Muscle of back (tissue), 13 donors: ENCODE measurements at places on chromosomes 1 and 21.

- DNase-seq = no peak
Observed at GRCh38 chr1:187942986-187943385, 1114.2 kb downstream of the PLA2G4A start.

GRCh38 chr1:30684881-30685795 is 38.2 kb downstream of the MATN1 start:
- DNase-seq = no peak

DNA sequence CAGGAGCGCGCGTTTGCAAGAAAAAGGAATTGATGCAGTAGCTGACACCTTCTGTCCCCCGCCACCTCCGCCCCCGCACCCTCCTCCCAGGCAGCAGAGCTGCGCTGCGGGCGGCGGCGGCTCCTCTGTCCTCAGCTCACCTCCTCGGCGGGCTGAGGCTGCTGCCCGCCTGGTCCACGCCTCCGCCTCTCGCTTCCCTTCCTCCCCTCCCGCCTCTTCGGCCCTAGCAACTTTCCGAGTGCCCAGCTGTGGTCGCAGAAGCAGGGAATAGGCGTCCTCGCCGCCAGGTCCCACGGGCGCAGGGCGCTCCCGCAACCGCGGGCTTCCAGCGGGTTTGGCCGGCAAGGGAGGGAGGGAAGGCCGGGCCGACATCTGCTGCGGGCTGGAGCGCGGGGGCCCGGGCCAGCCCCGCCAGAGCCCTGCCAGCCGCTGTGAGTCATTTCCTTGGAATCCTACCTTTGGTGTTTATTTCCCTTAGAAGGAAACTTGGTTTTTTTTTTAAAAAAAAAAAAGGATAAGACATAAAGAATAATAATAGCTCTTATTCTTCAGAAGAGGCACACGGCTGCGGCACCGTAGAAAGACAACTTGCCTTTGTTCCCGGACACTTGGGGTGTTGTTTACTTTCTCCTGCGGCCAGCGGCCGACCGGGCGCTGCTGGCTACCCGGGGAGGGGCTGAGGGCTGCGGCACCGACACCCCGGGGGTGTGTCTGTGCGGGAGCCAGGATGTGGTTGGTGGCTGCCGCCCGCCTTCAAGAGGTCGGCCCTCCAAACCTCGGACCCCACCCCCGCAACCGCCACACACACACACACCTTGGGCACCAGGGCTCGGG is 1.1 kb downstream of the SERTAD4 start:
- DNase-seq = no peak

GRCh38 chr1:61748566-61748965 is 6.3 kb downstream of the PATJ start:
- no peak for DNase-seq

GRCh38 chr1:51444096-51444495 is 75.0 kb downstream of the EPS15 start:
- no peak for DNase-seq

DNA sequence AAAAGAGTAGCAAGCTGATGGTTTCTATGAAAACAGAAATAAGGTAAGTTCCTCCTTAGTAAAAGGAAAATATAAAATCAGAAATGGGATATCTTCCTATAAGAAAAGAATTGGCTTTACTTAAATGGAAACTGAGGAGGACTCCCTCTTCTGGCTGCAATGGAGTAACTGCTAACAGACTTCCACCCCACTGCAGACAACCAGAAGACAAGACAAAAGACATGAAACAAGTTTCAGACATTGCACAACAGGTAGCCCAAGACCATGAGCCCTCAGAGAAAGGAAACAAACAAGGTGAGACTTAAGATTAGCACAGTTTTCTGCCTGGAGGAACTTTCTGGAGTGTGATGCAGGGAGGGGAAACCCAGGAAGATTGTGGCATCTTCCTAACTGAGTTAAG is 17.0 kb upstream of the OLFML2B start:
- no peak for DNase-seq

DNA sequence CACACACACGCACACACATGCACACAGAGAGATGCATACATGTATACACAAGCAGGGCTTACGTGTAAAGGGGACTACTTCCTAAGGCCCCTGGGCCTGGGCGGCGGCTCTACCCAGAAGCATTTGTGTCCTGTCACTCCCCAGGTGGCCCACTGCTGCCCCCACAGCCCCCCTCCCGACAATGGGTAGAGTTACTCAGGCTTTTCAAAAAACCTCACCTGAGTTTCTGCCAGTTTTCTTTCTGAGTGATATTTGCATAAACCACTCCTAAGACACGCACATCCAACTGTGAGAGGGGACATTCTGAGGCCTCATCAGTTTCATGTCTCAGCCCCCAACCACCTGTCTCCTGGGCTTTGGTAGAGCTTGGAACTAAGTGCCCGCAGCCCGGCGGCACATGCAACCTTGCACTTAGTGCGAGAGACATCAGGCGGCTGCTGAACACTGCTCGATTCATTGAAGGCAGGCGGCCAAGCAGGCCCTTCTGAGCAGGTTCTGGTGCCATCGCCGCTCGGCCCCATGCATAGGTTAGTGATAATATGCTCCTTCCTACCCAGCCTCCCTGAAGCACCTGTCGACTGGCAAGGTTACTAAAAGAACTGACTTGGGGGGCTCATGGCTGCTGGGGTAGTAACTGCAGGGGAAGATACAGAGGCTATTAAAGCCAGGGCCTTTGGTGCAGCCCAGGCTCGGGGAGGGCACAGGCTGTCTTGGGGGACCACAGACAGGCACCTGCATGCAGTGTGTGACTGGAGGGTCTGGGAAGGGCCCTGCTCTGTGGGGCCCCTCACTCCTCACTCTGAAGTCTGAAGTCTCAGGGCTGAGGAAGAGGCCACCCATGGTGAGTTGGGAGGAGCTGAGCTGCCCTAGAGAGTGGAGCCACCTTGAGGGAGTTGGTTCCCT is 364.2 kb upstream of the VAMP3 start:
- no peak for DNase-seq

- DNase-seq = no peak
Observed at GRCh38 chr1:84370831-84371394, 27.4 kb upstream of the DNASE2B start.

- no peak for DNase-seq
Observed at GRCh38 chr1:110235181-110235833, 25.2 kb downstream of the KCNC4 start.

GRCh38 chr1:229210844-229211243 is 60.1 kb upstream of the RAB4A start:
- no peak for DNase-seq

DNA sequence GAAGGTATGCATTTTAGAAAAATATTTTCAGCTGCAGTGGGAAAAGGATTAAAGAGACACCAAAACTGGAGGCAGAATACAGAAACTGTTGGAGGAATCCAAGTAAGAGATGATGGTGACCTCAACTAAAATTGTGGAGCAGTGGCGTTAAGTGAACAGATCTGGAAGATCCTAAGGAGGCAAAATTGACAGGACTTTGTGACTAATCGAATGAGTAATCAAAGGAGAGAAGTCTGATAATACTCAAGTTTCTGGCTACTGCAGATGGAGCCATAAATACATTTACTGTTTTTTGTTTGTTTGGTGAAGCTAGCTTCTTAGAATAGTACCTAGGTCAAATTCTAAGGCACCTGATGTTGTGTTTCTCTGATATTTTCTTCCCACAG is 3.1 kb downstream of the CTBS start:
- DNase-seq = no peak

DNA sequence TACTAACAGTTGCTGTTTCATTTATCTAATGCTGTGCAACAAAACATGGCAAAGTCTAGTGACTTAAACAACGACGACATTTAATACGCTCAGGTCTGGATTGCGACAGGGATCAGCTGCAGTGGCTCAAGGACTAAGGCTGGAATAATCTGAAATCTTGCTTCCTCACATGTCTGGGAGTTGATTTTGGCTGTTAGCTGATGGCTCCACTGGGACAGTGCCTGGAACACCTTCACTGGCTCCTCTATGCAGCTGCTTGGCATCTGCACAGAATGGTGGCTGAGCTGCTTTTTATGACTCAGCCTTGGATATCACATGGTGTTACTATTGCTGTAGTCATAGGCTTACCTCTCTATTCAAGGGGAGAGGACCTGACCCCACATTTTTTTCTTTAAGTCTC is 24.0 kb upstream of the BTG3 start:
- DNase-seq = peak; percentile 20

GRCh38 chr1:15154480-15155036 is 1.0 kb downstream of the TMEM51 start:
- DNase-seq = no peak

GRCh38 chr1:155976062-155976912 is 2.1 kb downstream of the ARHGEF2 start:
- DNase-seq = peak; percentile 81

- DNase-seq = no peak
Observed at GRCh38 chr1:207181847-207182246, 77.8 kb downstream of the C4BPA start.

- DNase-seq = no peak
Observed at GRCh38 chr1:41344708-41345159, 16.5 kb upstream of the FOXO6 start.

DNA sequence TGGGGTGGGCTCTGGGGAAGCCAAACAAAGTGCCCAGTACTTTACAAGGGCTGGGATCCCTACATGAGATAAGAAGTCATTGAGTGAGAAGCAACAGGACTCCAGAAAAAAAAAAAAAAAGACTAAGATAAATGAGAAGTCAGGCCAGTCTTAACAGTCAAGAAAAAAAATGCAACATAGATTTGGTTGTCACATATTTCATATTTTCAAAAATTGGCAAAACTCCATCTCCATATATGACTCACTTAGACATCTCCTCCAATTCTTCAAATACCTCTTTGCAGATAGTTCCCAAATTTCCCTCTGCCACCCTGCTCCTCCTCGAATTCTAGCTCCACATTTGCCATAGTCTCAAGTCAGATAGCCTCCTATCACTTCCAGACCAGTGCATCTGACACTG is 20.9 kb upstream of the SIPA1L2 start:
- no peak for DNase-seq

DNA sequence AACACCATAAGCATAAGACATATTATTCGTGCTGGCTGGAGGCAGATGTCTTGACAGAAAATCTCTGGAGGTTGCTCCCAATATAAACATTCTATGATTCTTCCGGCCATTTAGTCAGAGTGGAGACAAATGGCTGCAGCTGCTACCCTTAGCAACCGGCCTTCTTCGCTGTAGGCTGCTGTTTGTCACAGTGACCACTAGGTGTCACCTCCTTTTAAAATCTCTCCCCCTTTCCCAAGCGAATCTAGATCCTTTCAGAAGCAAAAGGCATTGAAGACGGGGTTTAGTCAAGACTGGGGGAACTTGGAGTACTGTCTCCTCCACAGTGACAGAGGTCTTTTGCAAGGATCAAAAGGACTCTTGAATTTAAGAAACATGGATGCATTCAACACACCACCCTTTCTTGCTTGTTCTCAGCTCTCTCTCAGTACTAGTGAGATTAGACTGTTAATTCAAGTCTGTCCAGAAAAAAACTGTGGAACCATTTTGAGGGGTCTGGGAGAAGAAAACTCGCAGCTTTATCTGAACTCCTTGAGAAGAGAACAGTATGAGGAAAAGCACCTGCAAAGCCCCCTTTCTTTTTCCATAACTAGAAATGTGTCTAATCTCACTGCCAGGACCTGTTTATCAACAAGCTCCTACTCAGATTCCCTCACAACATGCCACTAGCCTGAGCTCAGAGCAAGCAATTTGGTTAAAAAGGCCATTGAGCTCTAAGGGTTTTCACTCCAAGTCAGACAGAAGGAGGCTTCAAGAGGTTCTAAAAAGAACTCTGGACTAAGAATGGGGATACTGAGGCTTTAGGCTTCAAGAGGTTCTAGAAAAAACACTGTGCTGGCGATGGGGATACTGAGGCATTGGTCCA is 408.3 kb upstream of the PLXNA2 start:
- peak; percentile 85 for DNase-seq

GRCh38 chr1:219537223-219537631 is 75.7 kb downstream of the ZC3H11B start:
- no peak for DNase-seq

DNA sequence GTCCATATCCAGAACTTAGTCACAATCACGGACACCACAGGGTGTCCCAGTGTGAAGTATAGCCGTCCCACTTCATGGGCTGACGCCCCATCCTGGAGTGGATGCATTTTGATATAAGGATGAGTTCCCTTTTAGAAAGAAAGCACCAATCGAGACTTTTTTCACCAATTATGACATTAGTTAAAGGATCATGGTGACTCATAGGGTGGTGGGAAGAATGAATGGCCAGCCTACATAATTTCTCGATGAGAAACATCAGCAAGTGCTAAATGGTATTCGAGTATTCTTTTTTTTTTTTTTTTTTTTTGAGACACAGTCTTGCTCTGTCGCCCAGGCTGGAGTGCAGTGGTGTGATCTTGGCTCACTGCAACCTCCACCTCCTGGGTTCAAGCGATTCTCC is 38.5 kb upstream of the USP1 start:
- DNase-seq = no peak

GRCh38 chr1:86522240-86522639 is 24.6 kb upstream of the CLCA4 start:
- no peak for DNase-seq

DNA sequence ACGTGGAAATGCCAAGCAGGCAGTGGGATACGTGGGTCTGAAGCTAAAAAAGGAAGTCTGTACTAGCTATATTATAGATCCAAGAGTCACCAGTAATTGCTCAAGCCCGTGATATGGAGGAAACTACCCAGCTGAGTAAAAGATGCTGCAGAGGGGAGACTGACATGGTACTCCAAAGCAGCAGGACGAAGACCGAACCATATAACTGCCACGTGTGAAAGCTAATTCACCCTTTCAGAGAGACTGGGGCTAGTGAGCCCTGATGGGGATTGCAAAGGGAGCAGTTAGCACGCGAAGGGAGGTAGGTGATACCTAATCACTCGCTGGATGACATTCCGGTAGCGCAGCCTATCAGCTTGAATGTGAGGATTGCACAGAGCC is 316 bp downstream of the AP4B1 start:
- DNase-seq = no peak

- no peak for DNase-seq
Observed at GRCh38 chr1:95876276-95876675, 642.3 kb downstream of the RWDD3 start.

DNA sequence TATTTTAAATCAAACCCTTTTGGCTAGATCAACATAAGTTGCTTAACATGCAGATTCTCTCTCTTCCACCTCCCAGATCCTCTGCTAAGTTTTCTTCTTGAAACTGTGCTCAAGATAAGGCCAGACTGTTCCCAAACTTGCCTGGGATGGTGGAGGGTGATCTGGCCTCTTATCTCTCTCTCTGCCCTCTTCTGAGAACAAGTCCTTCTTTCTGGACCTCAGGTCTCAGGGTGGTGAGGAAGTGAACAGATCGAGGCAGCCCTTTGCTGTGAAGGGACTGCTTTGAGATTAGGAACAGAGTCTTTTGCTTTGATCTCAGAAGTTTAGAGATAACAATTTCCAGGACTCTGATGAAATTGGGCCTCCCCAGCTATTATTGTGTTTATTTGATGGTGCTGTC is 70.7 kb downstream of the HUNK start:
- no peak for DNase-seq

DNA sequence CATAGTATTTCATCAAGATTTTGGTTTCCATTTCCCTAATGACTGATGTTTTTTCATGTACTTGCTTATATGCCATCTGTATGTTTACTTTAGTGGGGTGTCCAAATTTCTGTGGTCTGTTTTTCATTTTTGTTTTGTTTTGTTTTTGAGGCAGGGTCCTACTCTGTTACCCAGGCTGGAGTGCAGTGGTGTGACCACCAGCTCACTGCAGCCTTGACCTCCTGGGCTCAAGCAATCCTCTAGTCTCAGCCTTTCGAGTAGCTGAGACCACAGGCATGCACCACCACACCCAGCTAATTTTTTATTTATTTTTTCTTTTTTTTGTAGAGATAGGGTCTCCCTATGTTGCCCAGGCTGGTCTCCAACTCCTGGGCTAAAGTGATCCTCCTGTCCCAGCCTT is 378.0 kb upstream of the VAMP3 start:
- DNase-seq = no peak

- DNase-seq = no peak
Observed at GRCh38 chr1:61215676-61216289, 133.4 kb downstream of the NFIA start.
